ENCODE measurements at places on chromosomes 2 and 18.

- no peak for DNase-seq
Measured at GRCh38 chr2:176502619-176503018, 233.4 kb downstream of the MTX2 start.

- DNase-seq, result no peak
Measured at GRCh38 chr2:236922061-236922460, 163.6 kb upstream of the COPS8 start.

DNA sequence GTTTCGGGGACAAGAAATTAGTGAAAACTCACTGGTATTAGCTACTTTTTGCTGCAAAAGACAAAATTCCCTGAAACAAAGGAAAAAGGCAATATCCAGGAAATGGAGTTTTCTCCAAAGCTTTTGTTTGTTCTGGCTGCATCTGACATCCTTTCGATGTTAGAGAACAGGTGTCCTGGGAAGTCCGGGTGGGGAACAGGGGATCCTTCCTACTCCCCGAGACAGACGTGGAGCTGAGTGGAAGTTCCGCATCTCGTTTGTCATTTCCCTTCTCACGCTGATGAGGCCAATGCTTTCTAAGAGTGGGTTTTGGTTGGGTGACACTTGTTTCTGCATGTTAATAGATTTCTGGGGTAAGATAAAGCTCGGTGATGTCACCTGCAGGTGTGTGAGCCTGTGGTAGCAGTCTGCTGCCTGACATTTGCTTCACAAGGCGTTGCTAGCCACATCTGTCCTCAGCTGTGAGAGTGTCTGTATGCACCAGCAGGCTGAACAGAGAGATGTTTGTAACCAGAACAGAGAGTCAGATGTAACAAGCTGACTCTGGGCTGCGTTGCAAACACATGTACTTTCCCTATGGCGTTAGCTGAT lies 125.9 kb downstream of the ACOXL start:
- peak; percentile 86 for DNase-seq

GRCh38 chr2:15449556-15450236 lies 111.4 kb downstream of the NBAS start:
- no peak for DNase-seq

- no peak for DNase-seq
Measured at GRCh38 chr2:161388146-161388779, 27.8 kb upstream of the TBR1 start.

GRCh38 chr18:22032392-22032961 lies 136.9 kb upstream of the GATA6 start:
- no peak for DNase-seq

DNA sequence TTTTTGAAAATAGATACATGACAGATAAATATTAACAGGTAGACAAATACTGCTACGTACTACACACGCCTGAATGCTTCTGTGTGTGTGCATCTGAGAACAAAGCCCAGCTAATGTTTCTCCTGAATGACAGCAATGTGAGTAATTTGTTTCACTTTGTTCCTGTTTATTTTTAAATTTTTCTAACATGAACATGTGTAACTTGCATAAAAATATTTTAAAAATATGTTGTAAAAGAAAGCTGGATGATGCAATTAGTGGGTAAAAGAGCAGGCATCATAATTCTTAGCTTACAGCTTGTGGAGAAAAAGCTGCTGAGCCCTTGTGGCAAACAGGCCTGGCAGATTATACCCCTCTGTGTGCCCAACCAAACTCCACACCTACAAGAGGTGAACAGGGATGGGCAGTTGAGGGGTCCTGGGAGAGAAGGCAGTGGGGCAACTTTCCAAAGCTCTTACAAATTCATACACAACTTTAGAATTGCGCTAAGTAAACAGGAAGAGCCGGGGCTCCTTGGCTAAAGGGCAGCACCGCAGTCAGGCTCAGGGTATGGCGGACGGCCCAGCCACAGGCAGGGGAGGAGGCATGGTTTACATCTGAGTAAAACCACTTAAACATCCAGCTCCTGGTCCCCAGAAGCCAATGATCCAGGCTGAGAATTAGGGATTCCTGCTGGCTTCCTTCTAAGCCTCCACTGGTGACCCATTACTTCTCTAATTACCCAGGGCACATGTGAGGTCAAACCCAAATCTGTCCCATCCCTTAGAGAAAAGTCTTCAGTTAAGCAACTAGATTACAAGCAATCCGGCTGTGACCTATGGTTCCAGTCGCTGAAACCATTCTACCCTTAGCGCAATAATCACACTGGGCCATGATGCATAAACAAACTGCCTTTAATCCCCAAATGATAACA lies 14.0 kb downstream of the PXDN start:
- no peak for DNase-seq

DNA sequence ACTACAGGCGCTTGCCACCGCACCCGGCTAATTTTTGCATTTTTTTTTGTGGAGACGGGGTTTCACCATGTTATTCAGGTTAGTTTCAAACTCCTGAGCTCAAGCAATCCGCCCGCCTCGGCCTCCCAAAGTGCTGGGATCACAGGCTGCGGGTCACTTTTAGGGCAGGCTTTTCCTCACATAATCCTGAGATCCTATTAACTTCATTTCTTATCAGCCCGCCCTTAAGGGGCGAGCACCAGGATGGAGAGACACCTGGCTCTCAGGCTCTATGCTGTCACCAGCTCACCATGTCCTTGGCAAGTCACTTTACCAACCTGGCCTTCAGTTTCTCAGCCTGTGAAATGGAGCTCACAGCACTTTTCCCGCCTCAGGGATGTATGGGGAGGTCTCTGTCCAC lies 23.0 kb downstream of the ZFP36L2 start:
- no peak for DNase-seq

DNA sequence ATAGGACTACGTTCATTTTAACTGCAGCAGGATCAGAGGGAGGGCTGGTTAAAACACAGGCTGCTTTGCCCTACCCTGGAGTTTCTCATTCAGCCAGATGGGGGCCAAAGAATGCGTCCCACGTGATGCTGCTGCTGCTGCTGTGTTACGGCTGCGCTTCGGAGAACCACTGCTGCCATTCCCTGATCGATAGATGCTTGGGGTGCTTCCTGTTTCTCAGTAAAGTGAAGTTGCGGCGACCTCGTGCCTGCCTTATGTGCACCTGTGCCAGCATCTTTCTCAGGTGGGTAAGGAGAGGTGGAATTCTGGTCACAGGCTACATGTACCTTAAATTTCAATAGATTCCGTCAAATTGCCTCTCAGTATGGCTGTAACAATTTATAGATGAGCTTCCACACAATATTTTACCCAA lies 24.7 kb upstream of the TOGARAM2 start:
- peak; percentile 38 for DNase-seq

DNA sequence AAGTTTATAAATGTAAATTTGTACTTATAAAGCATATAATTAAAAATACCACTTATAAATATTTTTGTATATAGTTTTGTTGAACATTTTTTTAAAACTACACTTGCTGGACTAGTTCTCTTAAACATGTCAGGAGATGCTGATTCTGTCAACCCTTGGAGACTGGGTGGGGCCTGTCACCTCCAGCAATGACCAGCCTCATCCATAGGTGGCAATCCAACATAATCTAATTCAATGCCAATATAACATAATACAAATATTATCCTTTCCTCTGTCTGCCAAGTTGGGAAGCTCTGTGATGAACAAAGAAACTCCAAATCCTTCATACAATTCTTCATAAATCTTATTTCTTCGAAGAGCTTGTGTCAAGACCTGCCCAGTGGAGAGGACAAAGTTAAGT lies 140.4 kb downstream of the RBMS1 start:
- DNase-seq, result no peak

DNA sequence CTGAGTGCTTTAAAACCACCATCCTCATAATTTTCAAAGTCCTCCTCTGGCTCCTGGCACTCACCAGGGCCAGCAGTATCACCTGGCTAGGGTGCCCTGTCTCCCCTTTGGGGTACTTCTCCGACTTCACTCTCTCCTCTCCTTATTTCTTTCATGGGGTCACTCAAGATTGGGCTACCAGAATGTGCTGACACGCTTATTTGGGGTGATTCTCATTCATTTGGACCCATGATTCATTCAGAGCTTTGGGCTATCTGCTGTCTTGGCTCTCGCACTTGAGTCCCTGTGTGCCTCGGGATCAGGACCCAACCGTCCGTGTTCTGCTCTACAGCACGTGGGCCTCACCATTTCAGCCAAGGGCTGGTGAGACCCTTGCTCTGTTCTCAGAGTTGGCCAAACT lies 70.1 kb upstream of the NEDD4L start:
- DNase-seq, result no peak

GRCh38 chr2:156338578-156338977 lies 6.1 kb upstream of the NR4A2 start:
- DNase-seq, result no peak

DNA sequence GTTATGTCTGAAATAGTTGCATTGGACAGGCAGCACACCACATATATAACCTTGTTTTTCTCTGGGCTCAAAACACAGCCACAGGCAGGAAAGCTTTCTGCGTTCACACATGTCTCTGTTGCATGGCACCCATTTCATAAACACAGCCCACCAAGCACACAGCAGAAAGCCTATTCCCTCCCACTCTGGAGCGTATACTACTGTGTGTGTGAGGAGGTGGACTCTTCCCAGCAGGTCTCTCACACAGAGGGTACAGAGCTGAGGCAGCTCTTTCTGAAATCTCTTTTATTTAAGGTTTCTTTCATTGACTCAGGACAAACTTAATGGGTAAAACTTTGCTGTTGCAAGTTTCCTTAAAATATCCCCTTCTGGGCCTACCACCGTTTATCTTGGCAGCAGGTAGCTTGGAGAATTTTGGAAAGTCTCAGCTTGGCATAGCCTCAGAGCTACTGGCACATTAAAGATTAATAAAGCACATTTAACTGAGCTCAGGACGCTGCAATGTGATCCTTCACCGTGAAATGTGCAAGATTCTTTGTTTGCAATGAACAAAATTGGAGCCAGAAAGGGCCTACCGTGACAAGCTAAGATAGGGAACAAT lies 105.1 kb upstream of the NCKAP5 start:
- no peak for DNase-seq

DNA sequence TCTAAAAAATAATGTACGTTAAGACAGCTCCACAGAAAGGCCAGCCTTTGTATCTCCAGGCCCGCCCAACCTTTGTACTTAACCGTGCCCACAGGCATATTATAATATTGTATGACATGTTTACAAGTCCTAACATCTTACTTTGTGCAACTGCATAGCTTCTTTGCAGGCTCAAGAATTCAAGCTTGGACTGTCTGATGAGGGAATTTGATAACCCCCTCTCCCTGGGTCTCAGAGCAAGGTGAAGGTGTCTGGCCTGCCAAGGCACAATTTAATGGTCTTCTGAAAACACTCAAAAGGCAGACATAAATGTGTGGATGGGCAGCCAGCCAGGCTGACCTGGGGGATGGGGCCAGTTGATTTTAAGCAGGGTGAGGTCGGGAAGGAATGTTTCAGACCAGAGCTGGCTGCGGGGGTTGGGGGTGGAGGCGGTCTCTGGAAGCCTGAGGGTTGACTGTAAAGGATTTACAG lies 732.7 kb upstream of the FANCL start:
- DNase-seq, result no peak

GRCh38 chr2:61952288-61952687 lies 46.8 kb downstream of the COMMD1 start:
- DNase-seq, result no peak

DNA sequence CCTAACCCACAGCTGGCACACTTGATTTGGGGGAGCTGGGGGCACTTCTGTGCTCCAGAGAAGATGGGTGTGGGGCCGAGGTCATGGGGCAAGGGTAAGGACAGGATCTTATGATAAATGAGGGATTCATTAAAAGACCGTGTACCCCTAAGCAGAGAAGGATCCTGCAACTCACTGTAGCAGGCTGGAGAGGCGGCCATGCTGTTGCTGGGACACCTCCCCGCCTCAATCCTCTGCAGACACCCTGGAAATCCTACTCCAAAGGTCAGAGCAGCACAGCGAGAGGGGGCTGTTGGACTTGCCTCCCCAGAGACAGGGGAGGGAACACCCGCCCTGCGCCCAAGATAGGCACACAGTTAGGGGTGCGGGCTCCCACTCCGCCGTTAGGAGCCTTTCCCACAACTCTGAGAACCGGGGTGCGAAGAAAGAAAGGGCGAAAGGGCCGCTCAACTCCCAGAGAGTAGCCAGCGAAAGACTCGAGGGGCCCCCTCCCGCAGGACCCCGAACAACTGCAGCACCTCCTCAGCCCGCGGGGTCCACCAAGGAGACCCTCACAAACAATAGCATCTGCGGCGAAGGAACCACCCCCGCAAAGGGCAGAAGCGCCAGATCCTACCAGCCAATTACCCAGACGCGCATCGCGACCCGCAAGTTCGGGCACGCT lies 1.4 kb downstream of the PARD6G start:
- no peak for DNase-seq

DNA sequence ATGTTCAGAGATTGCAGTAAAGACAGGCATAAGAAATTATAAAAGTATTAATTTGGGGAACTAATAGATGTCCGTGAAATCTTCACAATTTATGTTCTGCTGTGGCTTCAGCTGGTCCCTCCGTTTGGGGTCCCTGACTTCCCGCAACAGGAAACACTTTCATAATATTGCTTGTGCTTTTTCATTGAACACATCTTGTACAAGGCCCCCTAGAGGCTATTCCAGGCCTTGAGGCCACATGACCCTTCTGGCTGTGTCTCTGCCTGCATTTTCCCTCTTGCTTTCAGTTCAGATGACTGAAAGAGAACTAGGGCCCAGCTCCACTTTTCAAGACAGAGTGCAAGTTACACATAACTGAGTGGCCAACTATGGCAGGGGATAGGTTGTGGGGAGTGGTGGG lies 164.1 kb downstream of the TMEM247 start:
- no peak for DNase-seq

- DNase-seq, result peak; percentile 36
Measured at GRCh38 chr18:63511285-63511684, 30.9 kb upstream of the SERPINB12 start.

DNA sequence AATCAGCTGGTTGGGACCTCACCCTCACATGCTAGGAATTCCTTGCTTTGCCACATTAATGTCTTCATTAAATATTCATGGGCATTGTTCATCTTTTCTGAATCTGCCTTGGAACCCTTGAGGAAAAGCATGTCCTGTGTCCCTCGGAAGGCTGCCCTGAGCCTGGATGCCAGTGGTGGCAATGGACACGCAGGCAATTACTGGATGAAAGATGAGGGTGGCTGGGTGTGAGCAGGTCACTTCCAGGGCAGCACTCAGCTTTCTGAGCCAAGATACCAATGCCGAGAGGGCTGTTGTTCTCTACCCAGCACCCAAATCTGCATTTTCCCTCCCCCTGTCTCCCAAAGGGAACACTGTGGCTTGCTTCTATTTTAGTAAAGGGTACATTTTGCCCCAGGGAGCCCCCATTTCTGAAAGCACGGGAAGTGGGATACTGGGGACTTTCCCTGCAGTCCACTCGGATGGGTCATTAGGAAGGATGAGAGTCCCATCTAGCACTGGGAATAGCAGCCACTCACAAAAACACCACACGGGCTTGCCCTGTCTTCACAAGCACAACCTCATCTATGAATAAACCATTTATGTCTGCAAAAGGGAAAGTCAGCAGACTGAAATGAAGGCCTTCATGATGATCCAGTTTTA lies 234.8 kb downstream of the SOX11 start:
- peak; percentile 72 for DNase-seq
